ENCODE measurements at places on chromosomes 12 and 14. TPM values are rescaled to one million over a fixed set of nuclear protein-coding genes. Genes with fewer than 3 reads are reported as not detected.

The TMEM233 gene
- total RNA-seq, result not detected

GRCh38 chr12:50518090-50518489 is 13.3 kb downstream of the DIP2B start:
- no peak for DNase-seq

DNA sequence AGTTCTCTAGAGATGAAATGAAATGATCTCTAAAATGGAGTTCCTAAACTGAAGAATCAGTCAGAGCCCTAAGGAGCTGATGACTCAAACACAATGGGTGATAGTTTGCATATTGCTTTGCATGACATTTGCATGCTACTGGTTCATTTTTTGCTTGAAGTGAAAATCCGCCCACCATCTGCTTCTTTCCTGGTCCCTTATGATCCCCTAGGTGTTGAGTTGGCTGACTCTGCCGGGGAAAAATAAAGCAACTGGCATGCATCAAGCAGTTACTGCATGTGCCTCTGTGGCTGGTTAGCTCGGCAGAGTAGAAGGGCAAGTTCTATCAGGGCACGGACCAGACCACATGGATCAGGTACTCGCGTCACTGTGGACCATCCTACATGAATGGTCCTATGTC is 151.1 kb downstream of the PPM1H start:
- DNase-seq, result no peak

DNA sequence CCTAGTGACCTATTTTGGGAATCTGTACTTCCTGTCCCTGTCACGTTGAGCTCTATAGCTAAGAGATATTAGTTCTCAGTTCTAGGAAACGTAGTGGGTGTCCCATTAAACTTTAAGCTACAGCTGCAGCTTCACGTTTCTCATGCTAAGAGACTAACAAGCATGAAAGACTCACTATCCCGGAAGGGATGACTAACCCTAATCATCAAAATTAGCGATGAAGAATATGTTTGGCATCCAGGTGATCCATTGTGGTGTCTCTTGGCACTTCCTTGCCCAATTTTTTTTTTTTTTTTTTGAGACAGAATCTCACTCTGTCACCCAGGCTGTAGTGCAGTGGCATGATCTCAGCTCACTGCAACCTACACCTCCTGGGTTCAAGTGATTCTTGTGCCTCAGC is 11.0 kb upstream of the LALBA start:
- DNase-seq, result no peak

DNA sequence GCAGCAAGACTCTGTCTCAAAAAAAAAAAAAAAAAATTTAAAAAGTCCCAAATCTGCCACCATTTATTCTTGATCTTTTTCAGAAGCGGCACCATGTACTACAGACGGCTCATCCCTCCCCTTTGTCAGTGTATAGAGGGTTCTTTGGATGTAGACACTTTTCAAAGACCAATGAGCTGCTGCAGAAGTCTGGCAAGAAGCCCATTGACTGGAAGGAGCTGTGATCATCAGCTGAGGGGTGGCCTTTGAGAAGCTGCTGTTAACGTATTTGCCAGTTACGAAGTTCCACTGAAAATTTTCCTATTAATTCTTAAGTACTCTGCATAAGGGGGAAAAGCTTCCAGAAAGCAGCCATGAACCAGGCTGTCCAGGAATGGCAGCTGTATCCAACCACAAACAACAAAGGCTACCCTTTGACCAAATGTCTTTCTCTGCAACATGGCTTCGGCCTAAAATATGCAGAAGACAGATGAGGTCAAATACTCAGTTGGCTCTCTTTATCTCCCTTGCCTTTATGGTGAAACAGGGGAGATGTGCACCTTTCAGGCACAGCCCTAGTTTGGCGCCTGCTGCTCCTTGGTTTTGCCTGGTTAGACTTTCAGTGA is 6.5 kb upstream of the ACACB start:
- DNase-seq, result no peak

The OASL gene
- 0.32 TPM for total RNA-seq

DNA sequence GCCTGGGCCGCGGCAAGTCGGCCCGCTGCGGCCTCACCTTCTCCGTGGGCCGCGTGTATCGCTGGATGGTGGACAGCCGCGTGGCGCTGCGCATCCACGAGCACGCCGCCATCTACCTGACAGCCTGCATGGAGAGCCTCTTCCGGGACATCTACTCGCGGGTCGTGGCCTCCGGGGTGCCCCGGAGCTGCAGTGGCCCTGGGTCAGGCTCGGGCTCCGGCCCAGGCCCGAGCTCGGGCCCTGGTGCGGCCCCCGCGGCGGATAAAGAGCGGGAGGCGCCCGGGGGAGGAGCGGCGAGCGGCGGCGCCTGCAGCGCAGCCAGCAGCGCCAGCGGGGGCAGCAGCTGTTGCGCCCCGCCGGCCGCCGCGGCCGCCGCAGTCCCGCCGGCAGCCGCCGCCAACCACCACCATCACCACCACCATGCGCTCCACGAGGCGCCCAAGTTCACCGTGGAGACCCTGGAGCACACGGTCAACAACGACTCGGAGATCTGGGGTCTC is 226.2 kb upstream of the CRY1 start:
- DNase-seq, result no peak

- DNase-seq, result peak; percentile 58
These were observed 612 bp upstream of the FOXN3 start for GRCh38 chr14:89417465-89418225.

DNA sequence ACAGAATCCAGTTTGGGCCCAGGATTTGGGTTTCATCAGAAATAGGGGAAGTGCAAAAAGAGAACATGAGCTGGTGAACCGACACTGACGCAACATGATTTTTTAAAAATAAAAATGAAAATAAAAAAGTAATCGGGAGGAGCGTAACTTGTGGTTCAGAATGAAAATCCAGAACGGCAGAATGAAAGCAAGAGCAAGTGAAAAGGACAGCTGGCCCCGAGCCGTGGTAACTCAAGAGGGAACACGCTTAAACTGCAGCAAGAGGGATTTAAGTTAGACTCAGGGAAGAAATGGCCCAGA is 1.6 kb downstream of the SLC6A12 start:
- no peak for DNase-seq

- no peak for DNase-seq
These were observed 42.9 kb downstream of the KLC1 start for GRCh38 chr14:103671911-103672310.

DNA sequence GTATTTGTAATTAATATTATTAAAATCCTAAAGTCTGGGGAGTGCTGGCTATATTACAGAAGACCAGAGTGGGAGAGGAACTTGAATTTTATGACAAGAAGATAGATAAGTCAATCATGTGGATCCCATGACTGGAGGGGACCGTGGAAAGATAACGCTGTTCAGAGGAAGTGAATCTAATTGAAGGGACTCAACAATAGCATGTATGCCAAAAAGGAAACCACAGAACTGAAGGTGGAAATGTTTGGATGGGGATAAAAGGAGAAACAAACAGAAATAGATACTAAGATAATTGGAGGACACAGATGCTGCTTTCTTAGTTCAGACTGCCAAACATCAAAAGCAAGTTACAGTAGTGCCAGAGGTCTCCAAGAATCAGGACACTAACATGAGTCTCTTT is 21.1 kb downstream of the OR6J1 start:
- no peak for DNase-seq

DNA sequence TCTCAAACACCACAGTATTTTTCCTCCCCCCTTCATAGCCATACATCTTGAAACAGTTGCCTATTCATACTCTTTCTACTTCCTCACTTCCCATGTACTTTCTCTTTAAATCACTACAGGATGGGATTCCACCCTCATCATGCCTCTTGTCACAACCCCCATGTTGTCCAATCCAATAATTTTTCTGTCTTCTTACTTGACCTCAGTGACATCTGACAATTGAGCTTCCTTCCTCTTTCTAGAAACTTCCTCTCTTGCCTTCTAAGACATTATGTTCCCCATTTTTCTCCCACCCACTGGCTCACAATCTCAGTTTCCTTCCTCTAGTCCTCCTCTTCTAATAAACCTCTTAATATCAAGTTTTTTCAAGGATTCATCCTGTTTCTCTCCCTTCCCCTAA is 5.3 kb downstream of the C2CD5 start:
- no peak for DNase-seq

- no peak for DNase-seq
These were observed 1532.3 kb upstream of the TMEM132C start for GRCh38 chr12:126734710-126735109.

GRCh38 chr12:105469211-105469610 is 138.7 kb downstream of the C12orf75 start:
- no peak for DNase-seq

- no peak for DNase-seq
These were observed 268.8 kb downstream of the TTC8 start for GRCh38 chr14:89093083-89093730.
